D721Med (cell line): ENCODE measurements at places on chromosomes 7 and 10.

DNA sequence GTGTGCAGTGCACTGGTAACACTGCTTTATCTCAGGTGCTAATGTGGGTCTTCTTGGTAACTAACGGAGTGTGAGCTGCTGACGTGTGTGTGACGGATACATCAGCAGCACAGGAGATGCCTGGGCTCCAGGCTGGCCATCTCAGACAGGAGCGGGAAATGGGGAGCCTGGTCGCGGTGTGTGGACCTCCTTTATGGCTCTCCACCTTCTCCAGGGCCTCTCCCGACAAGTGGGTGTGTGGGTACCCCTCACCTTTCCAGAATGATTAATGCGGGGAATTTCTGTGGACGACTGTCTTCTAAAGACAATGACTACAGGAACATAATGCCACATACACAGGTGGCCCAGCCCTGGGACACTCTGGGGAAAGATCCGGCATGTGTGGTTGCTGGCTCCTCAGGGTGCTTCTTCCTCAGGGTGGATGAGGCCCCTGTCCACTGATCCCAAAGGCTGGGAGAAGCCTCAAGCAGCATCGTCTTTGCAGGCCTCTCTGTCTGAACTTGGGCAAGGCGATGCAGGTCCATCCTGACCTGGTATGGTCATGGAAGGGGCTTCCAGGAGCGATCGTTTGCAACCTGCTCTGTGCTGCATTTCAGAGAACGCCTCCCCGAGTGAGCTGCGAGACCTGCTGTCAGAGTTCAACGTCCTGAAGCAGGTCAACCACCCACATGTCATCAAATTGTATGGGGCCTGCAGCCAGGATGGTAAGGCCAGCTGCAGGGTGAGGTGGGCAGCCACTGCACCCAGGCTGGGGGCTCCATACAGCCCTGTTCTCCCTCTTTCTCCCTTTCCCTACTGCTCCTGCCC, 20.3 kb upstream of the CSGALNACT2 start:
- no peak for DNase-seq

DNA sequence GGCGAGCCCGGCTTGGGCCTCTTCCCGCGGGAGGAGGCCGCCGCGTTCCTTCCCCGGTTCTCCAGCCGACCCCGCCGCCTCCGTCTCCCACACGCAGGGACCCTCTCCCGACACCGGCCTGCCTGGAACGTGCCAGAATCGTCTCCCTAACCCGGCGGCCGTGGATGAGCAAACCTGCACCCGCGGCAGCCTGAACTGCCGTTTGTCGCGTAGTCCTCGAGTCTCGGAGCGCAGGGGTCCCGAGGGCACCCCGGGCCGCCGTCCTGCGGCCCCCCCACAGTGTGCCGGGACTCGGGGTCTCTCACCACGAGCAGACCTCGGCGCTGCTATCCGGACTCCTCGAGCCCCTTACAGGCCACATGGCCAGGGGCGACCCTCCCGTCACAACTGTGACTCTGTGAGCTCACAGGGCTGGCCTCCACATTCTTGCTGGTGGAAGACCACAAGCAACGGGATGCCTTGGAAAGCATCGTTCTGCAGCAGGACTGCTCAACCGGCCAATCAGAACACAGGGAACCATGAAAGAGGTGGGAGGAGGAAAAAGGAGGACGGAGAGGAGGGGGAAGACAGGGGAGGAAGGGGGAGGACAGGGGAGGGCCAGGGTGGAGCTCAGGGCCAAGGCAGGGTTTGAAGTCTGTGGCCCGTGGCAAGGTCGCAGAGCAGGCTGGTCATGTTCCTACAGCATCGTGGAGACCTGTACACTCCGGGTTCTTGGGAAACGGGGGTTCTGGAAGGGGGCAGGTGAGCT, 276.9 kb downstream of the DNAJB6 start:
- DNase-seq, result no peak

- DNase-seq, result no peak
Observed at GRCh38 chr7:70463352-70463938, 668.5 kb upstream of the GALNT17 start.

DNA sequence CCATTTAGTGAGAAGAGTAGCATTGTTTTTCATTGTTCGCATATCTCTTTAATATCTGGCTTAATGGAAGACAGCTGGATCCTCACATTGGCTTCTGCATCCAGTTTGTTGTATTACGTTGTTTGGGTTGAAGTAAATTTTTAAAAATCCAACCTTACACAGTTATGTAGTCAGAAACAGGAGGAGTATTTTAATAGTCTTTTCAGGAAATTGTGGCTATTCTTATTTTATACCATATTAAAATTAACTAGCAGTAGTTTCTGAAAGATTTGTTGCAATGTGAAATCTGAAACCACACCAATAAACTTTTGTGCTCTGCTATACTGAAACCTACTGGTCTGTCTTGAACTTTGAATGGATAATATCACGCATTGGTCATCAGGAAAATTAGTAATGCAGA, 27.9 kb downstream of the MYPN start:
- no peak for DNase-seq

DNA sequence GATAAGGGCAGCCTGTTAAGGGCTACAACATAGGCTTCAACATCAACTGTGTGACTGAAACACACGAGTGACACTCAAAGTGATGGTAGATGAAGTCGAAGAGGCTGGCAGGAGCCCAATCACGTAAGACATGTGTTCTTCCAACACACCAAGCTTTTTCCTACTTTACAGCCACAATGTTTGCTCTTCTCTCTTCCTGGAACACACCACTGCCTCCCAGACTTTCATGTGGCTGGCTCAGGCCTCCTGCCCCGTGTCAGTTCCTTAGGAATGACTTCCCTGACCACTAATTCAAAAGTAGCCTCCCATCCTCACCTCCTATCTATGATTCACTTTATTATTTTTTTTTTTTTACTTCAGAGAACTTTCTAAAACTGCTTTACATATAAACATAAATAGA, 209.2 kb downstream of the GPAM start:
- DNase-seq, result no peak

DNA sequence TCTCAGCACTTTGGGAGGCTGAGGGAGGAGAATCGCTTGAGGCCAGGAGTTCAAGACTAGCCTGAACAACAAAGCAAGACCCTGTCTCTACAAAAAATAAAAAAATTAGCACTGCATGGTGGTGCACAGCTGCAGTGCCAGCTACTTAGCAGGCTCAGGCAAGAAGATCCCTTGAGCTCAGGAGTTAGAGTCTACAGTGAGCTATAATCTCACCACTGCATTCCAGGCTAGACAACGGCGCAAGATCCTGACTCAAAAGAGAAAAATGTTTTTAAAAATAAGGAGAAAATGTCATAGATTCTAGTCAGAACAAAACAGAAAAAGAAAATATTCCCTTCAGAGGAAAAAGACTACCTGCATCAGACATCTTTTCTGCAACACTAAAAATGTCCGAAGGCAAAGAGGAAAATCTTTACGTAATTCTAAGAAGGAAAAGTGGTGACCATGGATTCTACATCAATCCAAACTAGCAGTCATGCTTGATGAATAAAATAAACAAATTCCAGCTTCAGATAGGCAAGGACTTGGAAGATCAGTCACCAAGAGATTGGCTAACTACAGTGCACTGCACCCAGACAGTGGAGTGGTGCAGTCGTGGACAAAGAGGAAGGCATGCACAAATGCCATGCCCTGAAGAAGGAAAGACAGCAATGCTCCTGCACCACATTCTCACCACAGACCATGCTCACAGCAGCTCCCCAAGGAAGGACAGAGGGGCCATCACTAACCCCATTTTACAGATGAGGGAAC, 54.3 kb downstream of the ERCC6 start:
- no peak for DNase-seq

DNA sequence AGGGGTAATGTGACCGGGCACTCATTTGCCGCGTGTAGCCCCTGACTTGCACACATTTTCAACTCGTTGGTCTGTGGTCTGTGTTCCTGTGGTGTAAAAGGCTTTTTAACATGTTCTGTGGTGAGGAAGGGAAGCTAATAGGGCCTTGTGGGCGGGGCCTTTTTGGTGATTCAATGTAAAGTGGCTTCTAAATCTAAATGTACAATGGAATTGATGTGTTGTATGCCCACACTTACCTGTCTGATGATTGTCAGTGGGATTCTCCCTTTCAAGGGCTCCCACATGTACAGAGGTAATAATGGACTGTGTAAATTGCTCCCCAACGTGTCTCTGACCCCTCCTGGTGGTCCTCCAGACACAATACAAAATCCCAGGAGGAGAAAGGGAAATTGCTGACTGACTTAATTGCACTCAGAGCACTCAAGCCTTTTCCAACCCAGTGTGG, 43.1 kb upstream of the GATAD1 start:
- no peak for DNase-seq

- DNase-seq, result no peak
Observed at GRCh38 chr10:7264313-7264756, 146.5 kb downstream of the SFMBT2 start.

- no peak for DNase-seq
Observed at GRCh38 chr10:4767033-4767814, 58.8 kb upstream of the AKR1E2 start.

- DNase-seq, result peak; percentile 75
Observed at GRCh38 chr10:96831867-96832720, at the start of gene LCOR. LCOR (plus strand) TSS chr10:96832298; CDS start chr10:96949058, 116,760 bp downstream.

DNA sequence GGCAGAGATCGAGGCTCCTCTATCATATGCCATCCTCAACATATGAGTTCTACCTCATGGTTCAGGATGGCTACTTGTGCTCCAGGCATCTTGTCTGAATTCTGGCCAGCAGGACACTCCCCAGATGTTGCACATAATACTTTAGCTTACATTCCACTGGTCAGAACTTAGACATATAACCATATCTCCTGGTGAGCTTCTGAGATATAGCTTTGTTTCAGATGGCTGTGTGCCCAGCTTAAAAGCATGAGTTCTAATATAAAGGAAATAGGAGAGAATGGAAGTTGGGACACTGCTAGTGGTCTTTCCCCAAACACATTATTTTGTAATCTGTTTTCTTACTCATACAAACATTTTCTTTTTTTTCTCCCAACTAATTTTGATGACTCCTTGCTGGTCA, 50.8 kb upstream of the IFRD1 start:
- DNase-seq, result no peak

- DNase-seq, result peak; percentile 42
Observed at GRCh38 chr10:30059209-30060107, at the start of gene JCAD. JCAD (minus strand) TSS chr10:30059586; CDS start chr10:30047812, 11,774 bp downstream.

GRCh38 chr7:146366938-146367337, 250.3 kb downstream of the CNTNAP2 start:
- no peak for DNase-seq

- no peak for DNase-seq
Observed at GRCh38 chr7:50603287-50603686, 38.1 kb upstream of the DDC start.

DNA sequence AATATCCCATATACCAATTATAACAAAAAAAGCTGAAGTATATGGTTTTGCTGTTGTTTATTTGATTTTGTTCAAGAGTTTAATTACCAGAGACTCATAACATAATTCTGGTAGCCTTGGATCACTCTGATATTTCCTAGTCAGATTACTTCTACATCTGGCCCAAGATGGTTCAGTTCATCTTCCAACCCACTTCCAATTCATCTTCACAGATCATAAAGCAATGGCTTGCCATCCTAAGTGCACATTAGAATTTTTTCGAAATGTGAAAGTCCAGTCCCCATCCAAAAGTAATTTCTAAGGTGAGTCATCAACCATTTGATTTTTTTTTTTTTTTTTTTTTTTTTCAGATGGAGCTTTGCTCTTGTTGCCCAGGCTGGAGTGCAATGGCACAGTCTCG, 8.0 kb upstream of the HIBADH start:
- DNase-seq, result no peak

DNA sequence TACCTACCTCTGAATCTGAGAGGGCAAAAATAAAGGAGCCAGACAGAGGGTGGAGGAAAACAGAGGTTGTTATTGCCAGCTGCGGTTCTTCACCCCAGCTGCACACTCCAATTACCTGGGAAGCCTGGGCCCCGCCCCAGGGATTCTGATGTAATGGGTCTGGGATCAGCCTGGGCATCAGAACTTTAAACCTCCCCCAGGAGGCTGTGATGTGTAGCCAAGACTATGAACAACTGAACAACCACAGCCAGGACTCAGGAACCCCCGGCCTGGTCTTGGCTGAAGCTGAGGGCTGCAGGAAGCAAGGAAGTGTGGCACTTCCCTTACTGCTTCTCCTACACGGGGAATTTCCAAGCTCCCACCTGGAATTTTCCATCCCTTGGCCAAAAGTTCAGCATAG, 89.3 kb downstream of the HIP1 start:
- DNase-seq, result no peak

DNA sequence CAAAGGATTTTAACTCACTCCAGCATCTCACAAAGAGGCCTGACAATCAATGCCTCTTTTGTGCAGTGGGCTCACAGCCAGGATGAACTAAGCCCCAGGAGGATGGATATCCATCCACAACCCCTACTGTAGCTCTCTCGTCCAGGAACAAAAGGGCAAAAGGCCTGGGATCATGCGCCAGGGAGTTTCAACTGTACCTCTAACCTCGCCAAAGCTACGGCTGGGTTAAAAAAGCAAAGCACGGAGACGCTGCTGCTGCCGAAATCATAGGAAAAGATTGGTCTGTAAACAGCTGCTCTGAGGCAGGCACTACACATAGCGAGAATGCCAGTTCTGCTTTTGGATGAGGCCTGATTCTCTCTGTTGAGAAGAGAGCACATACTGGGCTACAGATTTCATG, 32.1 kb downstream of the VSTM4 start:
- DNase-seq, result no peak

DNA sequence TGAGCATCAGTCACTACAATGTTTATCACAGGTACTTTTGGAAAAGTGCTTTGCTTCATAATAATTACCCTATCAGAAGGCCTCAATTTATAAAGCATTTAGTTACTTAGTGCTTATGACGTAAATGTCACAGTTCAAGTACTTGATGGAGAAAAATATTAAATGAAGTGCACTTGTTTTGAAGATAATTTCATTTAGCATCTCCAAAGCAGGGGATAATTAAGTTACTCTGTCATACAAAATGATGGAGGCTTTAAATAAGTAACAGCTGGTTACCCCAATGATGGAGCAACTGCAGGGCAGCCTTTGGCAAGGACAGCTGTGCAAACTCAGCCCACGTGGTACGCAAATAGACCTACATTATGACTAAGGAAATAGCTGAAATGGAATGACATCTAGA, 768.8 kb downstream of the GRM8 start:
- no peak for DNase-seq

GRCh38 chr7:22480523-22481075, 19.4 kb downstream of the STEAP1B start:
- DNase-seq, result no peak

DNA sequence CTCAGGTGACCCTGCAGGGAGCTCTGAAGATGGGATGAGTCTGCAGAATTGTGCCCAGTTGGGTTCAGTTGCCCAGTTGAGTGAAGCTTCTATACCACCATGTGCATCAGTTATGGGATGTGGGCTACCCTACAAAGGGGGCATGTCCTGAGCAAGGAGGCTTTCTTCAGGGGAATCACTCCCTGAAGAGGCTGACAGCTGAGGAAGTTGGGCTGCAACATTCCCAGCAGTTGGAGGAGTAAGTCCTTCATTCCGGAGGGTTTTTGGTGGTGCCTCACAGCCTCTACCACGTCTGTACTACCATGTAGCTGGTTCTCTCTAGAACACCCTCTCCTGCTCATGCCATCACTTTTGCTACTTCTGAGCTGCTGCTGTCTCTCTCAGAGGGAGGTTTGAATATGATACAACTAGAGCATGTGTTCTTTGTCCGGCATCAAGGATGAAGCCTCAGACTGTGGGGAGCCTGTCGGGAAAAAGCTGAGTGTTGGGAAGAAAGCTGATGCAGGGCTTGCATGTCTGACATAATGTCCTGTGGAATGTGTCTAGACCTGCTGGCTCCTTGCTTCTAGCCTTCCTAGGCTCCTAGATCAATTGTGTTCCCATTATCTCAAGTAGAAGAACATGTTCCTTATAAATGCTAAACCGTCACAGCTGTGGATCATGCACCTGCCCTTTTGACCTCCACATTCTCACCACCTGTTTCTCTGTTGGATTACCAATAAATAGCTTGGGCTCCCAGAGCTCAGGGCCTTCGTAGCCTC, 355.8 kb downstream of the CCSER2 start:
- DNase-seq, result no peak
